ENCODE measurements at places on chromosomes 3 and 15.

DNA sequence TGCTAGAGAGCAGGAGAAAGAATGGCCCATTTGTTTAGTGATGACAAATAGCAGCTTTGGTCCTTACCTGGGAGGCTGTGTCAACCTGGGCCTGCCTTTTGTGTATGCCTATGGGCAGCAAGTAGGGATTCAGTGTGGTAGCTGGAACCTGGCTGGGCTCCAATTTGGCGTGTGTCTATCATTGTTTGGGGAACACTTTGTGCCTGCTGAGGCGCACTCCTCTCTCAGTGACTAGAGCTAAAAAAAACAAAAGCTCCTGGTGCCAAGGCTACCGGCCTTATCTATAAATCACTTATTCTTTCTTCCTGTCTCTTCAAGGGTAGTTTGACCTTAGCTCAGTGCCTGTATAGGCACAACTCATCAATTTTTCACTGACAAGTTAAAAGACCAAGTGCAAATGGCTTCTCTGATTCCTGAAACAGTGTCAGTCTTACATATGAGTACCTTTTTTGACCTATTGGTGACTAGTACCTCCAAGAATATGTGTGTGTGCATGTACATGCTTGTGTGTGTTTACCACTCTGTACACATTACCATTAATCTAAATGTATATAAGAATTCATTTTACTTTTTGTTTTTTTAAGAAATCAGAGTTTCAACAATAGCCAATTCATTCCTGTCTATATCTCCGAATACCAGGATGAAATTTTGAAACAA lies 54.6 kb downstream of the GMNC start:
- no peak for DNase-seq

DNA sequence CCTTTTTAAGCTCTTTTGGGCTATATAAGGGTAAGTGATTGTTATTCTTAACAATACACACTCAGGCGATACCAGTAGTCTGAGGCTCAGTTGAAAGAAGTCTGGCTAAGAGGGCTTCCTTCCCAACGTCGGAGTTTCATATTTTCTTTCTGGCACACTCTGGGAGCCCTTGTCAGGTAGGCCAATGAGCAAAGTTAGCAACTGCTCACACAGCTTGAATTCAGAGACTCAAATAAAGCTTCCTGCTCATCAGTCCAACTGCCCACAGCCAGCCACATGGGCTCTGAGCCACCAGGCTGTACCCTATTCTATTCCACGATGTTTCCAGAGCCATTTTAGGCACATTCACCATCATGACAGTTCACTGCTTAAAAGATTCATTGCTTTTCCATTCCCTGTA lies 155.1 kb upstream of the TBL1XR1 start:
- no peak for DNase-seq

DNA sequence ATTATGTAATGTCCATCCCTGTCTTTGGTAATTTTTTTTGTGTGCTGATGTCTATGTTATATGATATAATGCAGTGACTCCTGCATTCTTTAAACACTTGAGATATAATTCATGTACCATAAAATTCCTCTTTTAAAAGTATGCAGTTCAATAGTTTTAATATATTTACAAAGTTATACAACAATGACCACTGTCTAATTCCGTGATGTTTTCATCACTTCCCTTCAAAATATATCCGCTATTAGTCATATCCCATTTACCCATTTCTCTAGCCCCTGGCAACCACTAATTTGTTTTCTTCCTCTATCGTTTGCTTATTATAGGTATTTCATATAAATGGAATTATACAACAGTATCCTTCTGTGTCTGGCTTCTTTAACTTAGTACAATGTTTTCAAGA lies 64.9 kb upstream of the SUCLG2 start:
- no peak for DNase-seq

- no peak for DNase-seq
These were observed 116.2 kb upstream of the ABHD17C start for GRCh38 chr15:80578871-80579270.

DNA sequence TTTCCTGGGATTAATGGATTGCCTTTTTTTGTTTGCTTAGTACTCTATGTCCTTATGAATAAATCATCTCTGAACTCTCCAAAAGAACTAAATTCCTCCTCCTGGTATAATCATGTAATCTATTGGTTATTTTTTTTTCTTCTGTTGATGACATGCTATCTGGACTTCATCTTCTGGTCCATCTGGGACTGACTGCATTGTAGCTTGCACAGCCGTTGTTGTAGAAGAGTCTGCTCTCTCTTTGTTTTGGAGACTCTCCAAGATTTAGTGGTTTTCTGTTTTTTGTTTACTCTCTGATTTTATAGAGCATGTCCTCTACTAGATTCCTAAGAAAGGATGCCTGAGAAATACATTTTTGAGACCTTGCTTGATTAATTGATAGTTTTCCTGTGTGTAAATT lies 19.1 kb downstream of the IREB2 start:
- DNase-seq = no peak

All from GM06990 (cell line).